IMR-90 (cell line): ENCODE measurements at places on chromosomes 11 and 22. TPM values are rescaled to one million over a fixed set of nuclear protein-coding genes. Genes with fewer than 3 reads are reported as not detected.

The GUCY1A2 gene
- polyA plus RNA-seq: 0.03 TPM in 1 of 2 replicates, not detected in the other

The CCND1 gene
- polyA plus RNA-seq: 481 and 872 TPM in 2 replicates

DNA sequence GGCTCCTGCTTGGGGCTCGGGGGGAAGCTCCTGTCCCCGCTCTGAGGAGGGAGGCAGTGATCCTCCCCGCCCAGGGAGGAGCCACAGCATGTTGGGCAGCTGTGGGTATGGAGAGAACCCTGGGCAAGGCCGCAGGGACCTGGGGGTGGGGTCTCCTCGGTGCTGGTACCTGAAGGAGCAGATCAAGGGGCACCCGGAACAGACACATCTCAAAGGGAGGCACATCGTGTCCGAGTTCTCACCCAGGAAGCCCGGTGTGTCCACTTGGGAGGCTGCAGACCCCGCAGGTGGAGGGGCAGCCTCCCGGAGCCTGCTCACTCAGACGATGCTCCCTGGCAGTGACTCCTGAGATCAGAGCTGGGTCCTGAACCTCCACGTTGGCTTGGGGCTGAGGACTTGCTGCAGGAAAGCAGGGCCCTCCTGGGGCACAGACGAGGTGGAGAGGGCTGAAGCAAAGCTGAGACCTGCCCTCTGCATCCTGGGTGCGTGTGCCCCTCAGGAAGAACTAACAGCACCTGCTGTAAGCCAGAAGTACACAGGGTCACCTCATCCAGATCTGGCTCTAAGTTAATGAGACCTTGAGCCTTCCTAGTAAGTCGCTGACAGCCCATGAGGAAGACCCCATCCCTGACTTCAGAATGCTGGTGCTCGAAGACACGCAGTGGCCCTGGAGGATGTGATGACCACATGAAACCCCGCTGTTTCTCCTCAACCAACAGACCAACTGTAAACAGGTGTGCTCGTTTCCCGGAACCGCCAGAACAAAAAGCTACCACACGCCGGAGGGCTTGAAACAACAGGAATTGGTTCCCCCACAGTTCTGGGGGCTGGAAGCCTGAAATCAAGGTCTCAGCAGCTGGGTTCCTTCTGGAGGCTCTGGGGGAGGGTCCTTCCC is 5.9 kb upstream of the OSBPL5 start:
- DNase-seq: no peak

- no peak for DNase-seq
Measured at GRCh38 chr11:45651841-45652749, 13.3 kb downstream of the CHST1 start.

DNA sequence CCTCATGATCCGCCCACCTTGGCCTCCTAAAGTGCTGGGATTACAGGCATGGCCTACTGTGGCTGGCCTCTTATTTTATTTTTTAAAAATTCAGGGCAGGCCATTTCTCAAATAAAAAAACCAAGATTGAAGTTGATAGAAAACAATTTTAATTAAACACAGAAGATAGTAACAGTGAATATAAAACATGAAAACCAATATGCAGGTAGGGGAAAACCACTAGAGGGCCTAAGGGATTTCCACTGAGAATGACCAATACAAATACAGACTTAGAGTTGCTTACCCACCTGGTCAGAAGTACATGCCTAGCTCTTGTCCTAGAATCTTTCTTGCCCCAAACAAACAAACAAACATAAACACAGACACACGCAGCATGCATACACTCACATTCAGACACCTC is 1.7 kb upstream of the RTCB start:
- DNase-seq: peak; percentile 42

The HTATIP2 gene
- polyA plus RNA-seq: 10.8 and 11.6 TPM in 2 replicates

DNA sequence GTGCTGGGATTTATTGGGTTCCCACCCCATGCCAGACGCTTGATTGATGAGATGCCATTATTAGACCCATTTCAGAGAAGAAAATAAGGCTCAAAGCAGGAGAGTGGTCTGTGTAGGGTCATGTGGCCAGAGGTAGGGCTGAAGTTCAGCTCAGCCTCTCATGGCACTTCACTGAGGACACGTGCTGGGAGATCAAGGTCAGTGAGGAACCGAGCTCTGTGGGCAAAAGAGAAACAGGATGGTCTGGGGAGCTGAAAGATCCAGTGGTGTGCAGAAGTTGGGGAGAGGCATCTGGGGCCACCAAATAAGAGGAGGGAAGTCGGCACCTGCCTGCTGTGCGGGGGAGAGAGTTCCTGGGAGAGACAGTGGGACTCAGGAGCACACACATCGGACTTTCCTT is 19.6 kb downstream of the RHOD start:
- DNase-seq: no peak

The CD44 gene
- 947 and 1,094 TPM in 2 replicates for polyA plus RNA-seq

DNA sequence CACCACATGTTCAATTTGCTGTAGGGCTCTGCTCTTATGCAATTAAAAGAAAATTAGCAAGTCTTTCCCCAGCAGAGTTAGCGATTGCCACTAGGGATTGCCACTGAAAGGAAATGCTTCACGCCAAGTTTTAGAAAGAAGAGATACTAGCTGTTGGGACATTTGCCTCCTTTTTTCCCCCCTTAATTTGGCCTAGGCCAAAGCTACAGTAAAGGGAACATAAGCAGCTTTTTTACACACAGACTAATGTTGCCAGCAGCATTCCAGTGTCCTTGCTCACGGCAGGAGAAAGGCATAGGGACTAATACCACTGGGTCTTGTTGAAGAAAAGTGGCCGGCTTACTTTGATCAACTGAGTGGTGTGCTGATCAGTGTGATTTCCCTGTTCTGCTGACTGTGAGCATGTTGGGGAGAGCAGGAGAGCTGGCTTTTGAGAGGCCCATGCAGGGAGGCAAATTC is 71.2 kb downstream of the PHF21A start:
- peak; percentile 85 for DNase-seq

The P2RX6 gene
- polyA plus RNA-seq: 1.4 and 1.6 TPM in 2 replicates

The MS4A5 gene
- not detected in 2 replicates for polyA plus RNA-seq

DNA sequence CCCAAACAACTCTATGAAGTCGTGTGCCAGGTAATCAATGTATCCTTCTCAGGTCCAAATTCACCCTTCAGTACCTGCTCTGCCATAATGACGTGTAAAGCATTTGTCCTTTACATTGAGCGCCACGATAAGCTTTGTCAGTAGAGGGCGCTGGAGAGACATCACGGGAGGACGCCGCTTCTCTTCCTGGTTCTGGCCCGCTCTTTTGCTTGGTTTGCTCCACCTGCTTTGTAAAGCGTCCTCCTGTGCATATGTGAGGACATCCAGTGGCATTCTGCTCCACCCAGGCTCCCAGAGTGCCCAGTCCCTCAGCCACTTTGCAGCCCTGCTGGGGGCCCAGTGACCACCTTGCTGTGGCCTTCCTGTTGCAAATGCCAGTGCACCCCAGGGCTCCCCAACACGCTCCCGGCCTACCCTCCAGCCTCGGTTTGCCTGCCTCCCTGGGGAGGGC is 61.1 kb downstream of the WT1 start:
- peak; percentile 15 for DNase-seq

GRCh38 chr22:25153961-25154666 is 45.5 kb upstream of the CRYBB3 start:
- DNase-seq: no peak

The CEP126 gene
- 0.83 and 1.4 TPM in 2 replicates for polyA plus RNA-seq

The LINC01488 gene
- polyA plus RNA-seq: not detected in 2 replicates

DNA sequence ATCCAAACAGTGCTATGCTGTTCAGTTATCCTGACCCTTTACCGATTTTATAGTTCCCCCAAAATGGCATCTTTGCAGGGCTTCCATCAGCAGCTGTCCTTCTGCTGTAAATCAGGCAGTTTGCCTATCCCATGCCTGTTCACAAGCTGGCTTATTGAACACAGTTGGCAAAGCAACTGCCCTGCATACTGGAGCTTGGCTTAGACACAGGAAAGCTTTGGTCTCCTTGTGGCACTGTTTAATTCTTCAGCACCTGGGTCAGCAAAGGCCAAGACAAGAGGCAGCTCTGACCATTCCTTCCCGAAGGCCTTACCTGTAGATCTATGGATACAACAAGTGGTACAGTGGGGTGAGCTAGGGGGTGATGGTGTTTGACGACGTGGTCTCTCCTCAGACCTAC is 32.2 kb downstream of the TSPAN18 start:
- no peak for DNase-seq

DNA sequence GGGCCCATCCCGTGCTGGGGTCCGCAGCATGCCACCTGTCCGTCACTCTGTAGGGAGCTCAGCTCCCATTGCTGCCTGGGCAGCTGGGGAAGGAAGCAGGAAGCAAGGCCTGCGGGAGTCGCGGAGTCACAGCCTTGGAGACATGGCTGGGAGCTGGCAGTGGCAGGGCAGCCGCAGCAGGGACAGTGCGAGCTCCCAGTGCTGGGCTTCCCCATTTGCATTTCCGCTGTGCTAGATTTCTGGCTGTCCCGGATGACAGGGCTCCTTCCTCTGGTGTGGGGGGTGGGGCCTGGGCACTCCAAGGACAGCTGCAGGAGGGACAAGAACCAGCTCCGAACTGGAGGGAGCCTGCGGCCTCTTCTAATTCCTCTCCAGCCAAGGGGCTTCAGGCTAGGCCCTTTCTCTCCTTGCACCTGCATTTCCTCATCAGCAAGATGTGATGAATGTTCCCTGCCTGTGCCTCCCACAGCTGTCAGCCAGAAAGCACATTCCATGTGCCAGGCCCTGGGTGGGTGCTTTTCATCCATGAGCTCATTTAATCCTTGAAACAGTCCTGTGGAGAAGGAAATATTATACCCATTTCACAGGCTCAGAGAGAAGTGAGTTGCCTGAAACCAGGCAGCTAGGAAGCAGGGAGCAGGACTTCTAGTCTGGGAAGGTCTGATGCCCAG is 48.0 kb downstream of the MYO7A start:
- no peak for DNase-seq

GRCh38 chr11:70844387-70844786 is 408.0 kb downstream of the SHANK2 start:
- no peak for DNase-seq

DNA sequence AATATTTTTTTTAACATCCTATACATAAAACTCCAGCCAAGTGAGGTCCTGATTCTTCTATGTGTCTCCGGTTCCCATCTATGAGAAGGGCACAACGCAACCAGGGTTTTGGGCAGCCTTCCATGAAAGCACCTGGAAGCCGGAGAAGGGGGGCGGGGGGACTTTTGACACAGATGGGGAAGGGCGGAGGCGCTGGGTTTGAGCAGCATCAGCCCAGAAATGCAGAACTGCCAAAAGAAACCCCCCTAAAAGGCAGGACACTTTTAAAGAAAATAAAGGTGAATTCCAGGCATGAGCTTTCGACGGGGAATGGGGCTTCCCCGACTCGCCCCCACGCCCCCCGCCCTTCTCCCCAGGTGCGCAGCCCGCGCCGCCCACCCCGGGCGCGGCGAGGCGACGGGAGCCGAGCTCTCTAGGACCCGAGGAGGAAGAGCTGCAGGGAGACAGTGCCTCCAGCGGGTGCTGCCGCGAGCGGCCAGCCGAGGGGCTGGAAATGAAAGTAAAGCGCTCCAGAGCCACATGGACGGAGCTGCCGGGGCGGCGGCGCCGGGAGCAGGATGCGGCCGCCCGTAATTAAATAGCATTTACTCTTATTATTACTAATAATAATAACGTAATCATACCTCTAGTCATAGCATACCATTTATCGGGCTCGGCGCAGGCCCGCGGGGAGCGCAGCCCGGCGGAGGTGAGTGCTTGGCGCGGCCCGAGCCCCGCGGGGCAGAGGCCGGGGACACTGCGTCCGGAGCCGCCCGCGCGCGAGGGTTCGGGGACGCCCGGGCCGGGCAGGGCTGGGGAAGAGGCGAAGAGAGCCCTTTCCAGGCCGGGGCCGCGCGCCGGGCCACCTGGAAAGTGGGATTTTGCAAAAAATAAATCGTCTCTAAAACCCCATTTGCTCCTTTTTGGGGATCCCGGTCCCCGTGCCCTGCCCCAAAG is at the start of gene ZC3H7B:
ZC3H7B (plus strand) TSS at position 441 of the 936 bp plus-strand sequence. CDS start 19,136 bp downstream, outside the sequence.
- DNase-seq: peak; percentile 74

- DNase-seq: no peak
Measured at GRCh38 chr11:103077554-103077953, 14.4 kb downstream of the DCUN1D5 start.

- no peak for DNase-seq
Measured at GRCh38 chr11:117933930-117934329, 4.7 kb upstream of the TMPRSS13 start.

The NELL1 gene
- not detected in 2 replicates for polyA plus RNA-seq

The DDI1 gene
- polyA plus RNA-seq: not detected in 2 replicates

- no peak for DNase-seq
Measured at GRCh38 chr11:34104680-34105078, 750 bp upstream of the NAT10 start.

The SAA2 gene
- polyA plus RNA-seq: not detected in 2 replicates

DNA sequence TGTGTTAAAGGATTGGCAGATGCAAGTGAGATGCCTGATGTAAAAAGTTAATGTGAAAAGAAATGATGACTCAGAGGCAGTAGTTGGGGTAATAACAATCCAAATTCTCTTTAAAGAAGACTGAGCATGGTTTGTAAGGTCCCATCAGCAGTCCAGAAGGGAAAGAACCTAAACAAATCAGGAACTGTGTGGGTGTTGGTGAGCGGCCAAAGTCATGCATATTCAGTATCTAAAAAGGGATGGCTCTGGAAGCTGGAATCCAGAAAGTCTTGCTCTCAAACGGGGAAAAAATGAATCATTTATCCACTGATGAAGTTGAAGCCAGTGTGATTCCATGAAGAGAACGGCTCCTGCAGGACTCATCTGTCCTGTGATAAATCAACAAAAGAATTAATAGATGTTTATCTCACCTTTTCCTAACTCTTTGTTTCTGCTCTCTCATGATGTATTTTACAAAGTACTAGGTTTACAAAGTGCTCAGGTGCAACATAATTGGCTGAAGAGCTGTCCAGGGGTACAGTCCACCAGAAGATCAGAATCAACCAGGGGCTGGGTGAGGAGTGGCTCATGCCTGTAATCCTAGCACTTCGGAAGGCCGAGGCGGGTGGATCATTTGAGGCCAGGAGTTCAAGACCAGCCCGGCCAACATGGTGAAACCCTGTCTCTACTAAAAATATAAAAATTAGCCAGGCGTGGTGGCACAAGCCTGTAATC is 20.5 kb upstream of the SORL1-AS1 start:
- DNase-seq: peak; percentile 73

DNA sequence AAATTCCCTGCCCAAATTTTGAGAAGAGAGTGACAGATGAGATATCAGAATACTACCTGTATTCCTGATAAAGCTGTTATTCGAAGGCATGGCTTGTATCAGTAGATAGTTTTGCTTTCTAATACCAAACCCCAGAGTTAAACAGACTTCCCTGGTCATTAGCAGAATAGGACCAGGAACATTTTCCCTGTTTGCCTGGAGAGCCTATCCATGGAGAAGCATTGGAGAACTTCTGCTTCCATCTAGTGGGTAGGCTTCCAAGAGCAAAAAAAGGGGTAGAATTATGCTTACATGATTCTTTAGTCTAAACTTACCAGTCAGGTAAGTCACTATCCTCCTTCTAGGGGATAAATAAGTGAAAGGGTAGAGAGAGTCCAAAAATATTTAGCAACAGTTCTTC is 14.2 kb downstream of the PDE3B start:
- DNase-seq: no peak
